ENCODE measurements at places on chromosomes 4 and X.

DNA sequence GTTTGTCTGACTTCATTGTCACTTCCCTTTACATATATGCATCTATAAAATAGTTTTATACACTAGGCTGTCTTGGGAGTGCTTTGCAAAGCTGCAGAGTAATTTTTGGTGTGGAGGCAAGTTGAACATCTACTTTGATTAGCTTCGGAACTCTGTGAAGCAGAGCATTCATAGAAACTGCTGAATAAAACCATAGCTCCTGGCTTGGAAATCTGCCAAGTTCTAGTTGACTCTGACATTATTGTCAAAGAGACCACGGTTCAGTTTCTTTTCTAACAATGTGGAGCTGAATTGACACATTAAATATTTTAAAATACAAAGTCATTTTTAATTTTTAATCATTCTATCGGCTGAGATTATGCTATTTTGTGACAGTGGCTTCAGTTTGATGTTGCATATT, 335.0 kb downstream of the BMPR1B start:
- no peak for DNase-seq

GRCh38 chr4:39587881-39588280, 50.8 kb downstream of the SMIM14 start:
- no peak for DNase-seq

DNA sequence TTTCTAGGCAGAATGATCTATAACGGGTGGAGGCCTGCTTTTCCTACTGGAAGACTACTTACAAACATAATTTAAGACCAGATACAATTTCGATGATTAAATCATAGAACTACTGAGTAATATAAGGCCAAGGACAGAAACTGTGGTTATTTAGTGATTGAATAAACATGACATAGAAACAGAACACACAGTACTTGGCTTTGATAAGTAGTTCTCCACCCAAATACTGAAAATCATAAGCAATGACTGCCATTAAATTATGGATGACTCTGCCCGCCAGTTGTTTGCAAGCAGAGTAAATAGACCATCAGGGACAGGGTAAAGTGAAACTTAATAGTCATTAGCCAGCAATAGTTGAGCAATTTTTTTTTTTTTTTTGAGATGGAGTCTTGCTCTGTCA, 17.2 kb upstream of the SMIM14 start:
- DNase-seq: no peak

DNA sequence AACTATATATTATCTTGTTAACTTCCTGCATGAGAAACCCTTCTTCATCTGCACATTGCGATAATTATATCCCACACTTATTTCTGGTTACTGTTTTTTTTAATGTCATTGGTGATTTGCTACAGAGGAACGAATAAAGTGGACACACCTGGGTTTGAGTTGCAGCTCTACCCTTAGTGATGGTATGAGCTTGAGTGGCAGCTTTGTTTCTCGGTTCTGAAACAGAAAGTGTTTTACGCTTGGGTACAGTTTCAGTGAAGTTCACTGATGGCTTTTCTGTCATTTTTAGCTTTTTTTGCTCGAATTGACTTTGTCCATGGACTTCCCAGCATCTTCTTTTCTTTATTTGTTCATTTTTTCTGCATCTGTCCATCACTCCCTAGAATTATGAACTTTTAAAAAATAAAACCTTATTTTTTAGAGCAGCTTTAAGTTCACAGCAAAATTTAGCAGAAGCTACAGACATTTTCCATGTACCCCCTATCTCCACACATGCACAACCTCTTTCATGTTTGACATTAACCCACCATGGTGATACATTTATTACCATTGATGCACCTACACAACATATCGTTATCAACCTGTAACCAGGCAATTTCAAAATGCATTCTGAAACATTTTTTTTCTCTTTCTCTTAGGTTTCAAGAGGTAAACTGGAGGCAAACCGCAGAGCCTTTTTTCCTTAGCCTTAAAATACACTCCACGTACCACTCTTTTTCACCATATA, 1041.6 kb upstream of the PRKX start:
- no peak for DNase-seq

GRCh38 chr4:8039290-8039689, 99.6 kb upstream of the AFAP1 start:
- no peak for DNase-seq

DNA sequence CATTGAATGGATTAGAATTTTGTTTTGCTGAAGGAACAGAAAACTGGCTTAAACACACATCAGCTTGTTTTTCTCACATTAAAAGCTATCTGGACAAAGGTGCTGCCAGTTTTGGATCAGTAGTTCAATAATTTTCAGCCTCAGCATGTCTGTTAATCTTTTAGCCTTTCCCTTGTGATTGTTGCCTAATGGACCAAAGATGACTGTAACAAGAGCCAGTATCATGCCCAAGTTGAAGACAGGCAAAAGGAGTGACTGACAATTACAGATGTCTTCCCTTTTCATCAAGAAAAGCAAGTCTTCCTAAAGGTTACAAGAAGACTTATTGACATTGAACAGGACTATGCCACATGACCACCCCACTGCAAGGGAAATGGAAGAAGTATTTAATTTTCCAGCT, 419.7 kb downstream of the MAPK10 start:
- DNase-seq: no peak

DNA sequence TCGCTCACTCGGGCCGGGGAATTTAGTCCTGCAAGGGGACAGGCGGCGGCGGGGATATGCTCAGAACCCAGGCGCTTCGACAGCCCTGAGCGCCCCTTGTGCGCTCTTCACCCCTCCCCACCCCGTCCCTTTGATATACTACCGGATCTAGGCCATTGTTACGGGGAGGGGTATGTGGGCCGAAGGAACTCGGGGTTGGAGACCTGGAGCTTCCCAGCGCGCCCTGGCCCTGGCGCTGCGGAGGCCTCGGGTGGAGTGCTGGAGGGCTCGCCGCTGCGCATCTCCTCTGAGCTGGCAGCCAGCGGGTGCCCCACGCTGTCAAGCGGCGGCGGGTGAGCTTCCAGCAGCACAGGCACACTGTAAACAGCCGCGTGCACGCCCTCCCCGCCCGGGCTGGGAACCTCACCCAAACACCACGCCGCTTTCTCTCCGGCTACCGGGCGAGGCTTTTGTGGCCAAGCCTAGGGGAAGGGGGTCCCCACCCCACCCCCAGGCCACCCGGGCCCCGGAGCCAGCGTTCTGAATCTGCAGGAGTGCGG, 54.5 kb upstream of the BCOR start:
- no peak for DNase-seq

DNA sequence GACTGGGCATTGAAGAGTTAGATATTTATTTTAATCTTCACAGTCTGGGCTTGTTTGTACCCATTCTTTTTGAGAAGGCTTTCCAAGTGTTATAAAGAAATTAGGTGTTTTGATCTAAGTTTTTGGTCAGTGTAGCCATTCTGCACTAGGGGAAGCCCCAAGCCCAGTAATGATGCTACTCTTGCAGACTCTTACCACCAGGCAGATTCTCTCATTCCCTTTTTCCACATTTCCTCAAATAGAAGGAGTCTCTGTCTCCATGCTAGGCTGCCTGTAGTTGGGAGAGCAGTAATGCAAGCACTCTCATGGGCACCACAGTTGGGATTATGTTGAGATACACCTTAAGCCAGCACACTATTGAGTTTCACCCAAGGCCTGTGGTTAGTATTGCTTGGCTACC, 21.5 kb downstream of the CDX4 start:
- DNase-seq: no peak

GRCh38 chr4:114598191-114599121, at the start of gene UGT8:
TSS of gene UGT8 (plus strand) at chr4:114598807. CDS start at chr4:114622881, 24,074 bp downstream.
- peak; percentile 92 for DNase-seq

DNA sequence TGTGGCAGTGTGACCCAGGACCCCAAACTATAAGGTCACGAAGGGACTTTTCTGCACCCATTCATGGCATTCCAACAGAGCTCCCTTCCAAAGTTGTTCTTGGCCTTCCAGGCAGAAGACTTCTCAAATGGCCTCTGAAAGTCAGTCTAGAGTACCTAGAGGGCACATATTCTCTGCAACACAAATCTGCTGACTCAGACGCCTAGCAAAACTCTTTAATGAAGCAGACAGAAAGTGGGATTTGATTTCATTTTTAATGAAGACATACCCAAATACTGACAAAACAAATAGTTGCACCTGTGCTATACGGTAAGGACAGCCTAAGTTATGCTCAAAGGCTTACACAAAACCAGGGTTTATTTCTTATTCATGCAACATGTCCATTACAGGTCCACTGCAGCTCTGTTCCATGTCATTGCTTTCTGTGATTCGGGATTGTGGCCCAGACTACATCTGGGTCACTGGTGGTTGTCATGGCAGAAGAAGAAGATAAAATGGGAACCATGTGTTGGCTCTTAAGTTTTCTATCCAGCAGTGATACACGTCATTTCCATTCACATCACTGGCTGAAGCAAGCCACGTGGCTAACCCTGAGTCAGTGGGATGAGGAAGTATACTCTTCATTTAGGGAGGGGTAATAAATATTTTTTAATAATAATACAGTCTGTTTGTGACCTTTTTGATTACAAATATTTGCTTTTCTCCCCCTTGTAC, 57.7 kb downstream of the NAT8L start:
- DNase-seq: no peak

DNA sequence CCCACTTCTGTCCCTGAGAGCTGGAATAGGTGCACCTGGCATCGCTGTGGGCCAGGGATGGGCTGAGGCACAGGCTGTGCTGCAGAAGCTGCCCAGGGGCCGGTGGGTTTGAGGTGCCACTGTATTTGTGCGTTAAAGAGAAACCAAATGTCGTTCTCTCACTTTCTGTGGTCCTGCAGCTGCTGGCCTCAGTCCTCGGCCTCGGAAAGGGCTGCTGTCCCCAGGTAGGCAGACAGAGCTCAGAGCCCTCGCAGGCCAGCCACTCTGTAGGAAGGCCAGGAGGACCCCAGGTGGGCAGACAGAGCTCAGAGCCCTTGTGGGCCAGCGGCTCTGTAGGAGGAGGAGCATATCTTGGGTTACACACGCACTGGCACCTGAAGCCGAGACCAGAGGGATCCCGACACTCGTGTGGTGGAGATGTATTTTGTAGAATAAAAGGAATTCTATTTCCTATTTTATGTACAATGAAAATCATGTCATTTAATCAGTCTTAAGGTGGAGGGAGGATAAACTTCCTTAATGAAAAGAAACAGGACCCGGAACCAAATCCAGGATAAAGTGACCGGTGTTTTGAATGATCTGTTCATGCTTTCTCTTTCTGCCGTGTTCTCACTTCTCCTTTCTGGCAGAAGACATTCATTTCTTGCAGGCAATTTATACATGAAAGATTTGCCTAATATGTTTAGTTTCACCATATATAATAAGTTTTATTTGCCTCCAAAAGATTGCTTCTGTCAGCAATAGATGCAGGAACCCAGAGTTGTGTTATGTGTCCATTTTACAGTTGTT, 54.4 kb upstream of the HGFAC start:
- no peak for DNase-seq

GRCh38 chrX:153642051-153642654, 4.8 kb upstream of the DUSP9 start:
- DNase-seq: no peak

DNA sequence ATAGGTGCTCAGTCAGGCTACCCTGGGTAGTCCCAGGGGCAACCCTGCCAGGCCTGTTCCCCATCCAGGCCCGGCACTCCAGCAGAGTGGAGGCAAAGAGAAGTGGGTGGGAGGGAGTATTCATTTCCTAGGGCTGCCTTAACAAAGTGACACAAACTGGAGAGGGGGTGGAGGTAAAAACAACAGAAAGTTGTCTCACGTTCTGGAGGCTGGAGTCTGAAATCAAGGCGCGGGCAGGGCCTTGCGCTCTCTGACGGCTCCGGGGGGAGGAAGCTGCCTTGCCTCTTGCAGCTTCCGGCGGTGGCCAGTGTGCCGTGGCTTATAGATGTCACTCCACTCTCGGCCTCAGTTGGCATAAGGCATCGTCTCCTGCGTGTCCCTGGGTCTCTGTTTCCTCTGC, 90.8 kb downstream of the DCTD start:
- DNase-seq: no peak

- DNase-seq: no peak
Measured at GRCh38 chr4:67615119-67615518, 56.6 kb downstream of the STAP1 start.

DNA sequence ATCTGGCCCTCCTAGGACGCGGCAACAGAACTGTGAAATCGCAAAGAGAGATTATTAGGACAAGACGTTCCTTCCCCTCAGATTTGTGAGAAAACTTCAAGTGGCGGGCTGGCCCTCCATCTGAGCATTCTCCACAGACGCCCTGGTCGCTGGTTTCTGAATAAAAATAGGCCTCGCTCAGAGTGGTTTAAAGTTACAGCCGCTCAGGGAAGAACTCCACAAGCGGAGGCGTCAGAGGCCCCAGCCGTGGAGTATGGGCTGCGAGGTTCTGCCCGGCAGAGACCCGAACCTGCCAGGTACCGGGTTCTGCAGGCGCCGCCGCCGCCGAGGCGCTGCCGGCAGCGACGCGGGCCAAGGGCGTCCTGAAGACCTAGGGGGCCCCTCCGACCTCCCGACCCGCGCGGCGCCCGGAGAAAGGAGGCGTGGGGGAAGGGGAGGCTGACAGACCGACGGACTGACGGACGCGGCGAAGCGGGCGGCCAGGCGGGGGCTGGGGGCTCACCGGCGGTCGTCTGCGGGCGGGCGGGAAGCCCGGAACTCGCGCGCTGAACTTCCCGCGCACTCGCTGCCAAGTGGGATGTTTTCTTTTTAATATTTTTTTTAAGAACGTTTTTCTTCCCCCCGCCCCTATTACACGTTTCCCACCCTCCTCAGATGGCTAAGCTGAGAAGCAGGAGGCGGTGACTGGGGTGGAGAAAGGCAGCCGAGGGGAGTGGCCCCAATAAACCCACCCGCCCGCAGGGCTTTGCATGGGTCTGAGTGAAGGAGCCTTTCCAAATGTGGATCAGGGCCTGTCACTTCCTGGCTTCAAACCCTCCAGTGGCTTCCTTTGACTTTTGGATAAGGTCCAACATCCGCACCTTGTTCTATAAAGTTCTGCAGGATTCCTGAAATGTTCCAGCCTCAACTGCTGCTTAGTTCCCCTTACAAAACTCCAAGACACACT, at the start of gene PABPC4L:
Gene PABPC4L, minus strand, starts transcription at position 574 of the 946 bp plus-strand sequence. CDS start 770 bp downstream, outside the sequence.
- DNase-seq: no peak

GRCh38 chrX:153964105-153964504, 7.5 kb downstream of the HCFC1 start:
- DNase-seq: no peak

DNA sequence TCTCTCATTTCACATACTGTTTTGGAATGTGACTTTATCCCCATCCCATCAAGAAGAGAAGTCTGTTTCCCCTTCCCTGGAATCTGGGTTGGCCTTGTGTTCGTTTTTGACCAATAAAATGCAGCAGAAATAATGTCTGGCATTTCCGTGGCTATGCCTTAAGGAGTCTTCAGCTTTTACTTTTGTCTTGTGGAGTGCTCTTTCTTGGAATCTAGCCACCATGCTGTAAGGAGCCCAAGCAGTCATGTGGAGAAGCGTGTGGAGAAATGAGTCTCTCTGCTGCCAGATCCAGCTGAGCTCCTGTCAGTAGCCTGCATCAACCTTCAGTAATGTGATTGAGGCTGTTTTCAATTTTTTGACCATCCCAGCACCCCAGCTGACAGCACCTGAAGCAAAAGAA, 84.4 kb upstream of the ARMCX2 start:
- DNase-seq: no peak

- no peak for DNase-seq
Measured at GRCh38 chr4:2281575-2282343, 19.9 kb upstream of the MXD4 start.
